T-cell (primary cell): ENCODE measurements at places on chromosomes 3 and 15. TPM values are rescaled to one million over a fixed set of nuclear protein-coding genes. Genes with fewer than 3 reads are reported as not detected.

DNAH12 gene
- 0.23 TPM for total RNA-seq

ZNF80 gene
- total RNA-seq, result 1.1 TPM

GP9 gene
- total RNA-seq, result not detected

CHRD gene
- total RNA-seq, result not detected

GRCh38 chr15:87710406-87710805, 546.1 kb downstream of the NTRK3 start:
- no peak overlapping the region for H3K27ac ChIP-seq
- no peaks in the 10 kb centered on the region for H3K36me3 ChIP-seq
- no peaks in the 10 kb centered on the region for H3K4me1 ChIP-seq
- H3K4me3 ChIP-seq, result no peak overlapping the region
- H3K27me3 ChIP-seq, result no peaks in the 10 kb centered on the region
- no peak for DNase-seq

GRCh38 chr3:120831066-120831465, 76.9 kb upstream of the STXBP5L start:
- DNase-seq, result no peak
- no peak overlapping the region for H3K27ac ChIP-seq
- H3K4me3 ChIP-seq, result no peak overlapping the region
- no peaks in the 10 kb centered on the region for H3K4me1 ChIP-seq
- peaks cover 5% of the 10 kb centered on the region for H3K27me3 ChIP-seq

GRCh38 chr15:90315278-90315982, 36.7 kb upstream of the ZNF774 start:
- peaks cover 3% of the 10 kb centered on the region for H3K27me3 ChIP-seq
- H3K4me3 ChIP-seq, result no peak overlapping the region
- no peaks in the 10 kb centered on the region for H3K36me3 ChIP-seq
- no peak for DNase-seq
- H3K27ac ChIP-seq, result no peak overlapping the region
- H3K4me1 ChIP-seq, result peaks cover 6% of the 10 kb centered on the region

DNA sequence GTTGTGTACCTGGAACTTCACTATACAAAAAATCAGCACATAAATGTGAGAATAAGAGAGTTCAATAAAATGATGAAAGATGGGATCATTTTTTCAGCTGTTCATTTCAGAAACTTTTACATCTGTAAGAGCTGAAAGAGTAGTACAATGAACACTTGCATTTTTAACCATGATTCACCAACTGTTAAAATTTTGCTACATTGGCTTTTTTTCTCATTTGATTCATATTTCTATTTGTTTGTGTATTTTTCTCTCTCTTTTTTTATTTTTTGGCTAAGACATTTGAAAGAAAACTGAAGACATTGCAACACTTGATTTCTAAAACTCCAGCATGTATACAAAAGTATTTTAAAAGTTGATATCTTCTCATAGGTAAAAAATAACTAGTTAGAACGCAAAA, 98.3 kb upstream of the CDIN1 start:
- H3K4me3 ChIP-seq, result no peak overlapping the region
- no peak for DNase-seq
- no peaks in the 10 kb centered on the region for H3K4me1 ChIP-seq
- H3K27me3 ChIP-seq, result no peaks in the 10 kb centered on the region
- no peaks in the 10 kb centered on the region for H3K36me3 ChIP-seq

DNA sequence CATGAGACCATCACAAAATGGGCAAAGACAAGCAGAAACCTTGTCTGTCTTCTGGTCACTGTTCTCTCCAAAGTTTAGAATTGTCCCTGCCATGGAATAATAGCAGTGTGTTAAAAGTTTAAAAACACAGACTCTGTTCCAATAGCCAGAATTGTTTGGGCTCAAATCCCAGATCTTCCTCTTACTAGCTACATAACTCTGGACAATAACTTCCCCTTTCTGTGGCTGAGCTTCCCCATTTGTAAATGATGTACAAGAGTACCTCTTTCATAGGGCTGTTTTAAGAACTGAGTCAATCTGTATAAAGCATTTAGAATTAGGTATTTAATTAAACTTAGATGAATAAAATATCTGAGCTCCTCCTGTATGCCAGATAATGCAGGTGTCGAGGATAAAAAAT, 623.0 kb downstream of the NTRK3 start:
- no peak overlapping the region for H3K4me3 ChIP-seq
- H3K27ac ChIP-seq, result no peak overlapping the region
- H3K4me1 ChIP-seq, result no peaks in the 10 kb centered on the region
- H3K27me3 ChIP-seq, result no peaks in the 10 kb centered on the region
- DNase-seq, result no peak

GRCh38 chr3:73808862-73809509, 184.2 kb upstream of the PDZRN3 start:
- DNase-seq, result no peak
- no peak overlapping the region for H3K27ac ChIP-seq
- H3K4me3 ChIP-seq, result no peak overlapping the region
- H3K36me3 ChIP-seq, result no peaks in the 10 kb centered on the region
- no peaks in the 10 kb centered on the region for H3K4me1 ChIP-seq

GRCh38 chr15:59174835-59175831, 31.5 kb upstream of the LDHAL6B start:
- H3K27me3 ChIP-seq, result no peaks in the 10 kb centered on the region
- no peak overlapping the region for H3K27ac ChIP-seq
- no peaks in the 10 kb centered on the region for H3K36me3 ChIP-seq
- H3K4me1 ChIP-seq, result no peaks in the 10 kb centered on the region

GRCh38 chr3:172087602-172088580, 48.5 kb downstream of the FNDC3B start:
- no peak overlapping the region for H3K4me3 ChIP-seq
- DNase-seq, result no peak
- no peaks in the 10 kb centered on the region for H3K27me3 ChIP-seq
- peak overlapping the region; percentile 6 for H3K27ac ChIP-seq
- H3K36me3 ChIP-seq, result no peaks in the 10 kb centered on the region
- H3K4me1 ChIP-seq, result peaks cover 8% of the 10 kb centered on the region

- no peaks in the 10 kb centered on the region for H3K4me1 ChIP-seq
- DNase-seq, result no peak
- no peak overlapping the region for H3K27ac ChIP-seq
- no peak overlapping the region for H3K4me3 ChIP-seq
- no peaks in the 10 kb centered on the region for H3K36me3 ChIP-seq
These were observed 124.2 kb upstream of the AADACL2 start for GRCh38 chr3:151609491-151609890.
